ENCODE measurements at places on chromosomes 4 and X.

DNA sequence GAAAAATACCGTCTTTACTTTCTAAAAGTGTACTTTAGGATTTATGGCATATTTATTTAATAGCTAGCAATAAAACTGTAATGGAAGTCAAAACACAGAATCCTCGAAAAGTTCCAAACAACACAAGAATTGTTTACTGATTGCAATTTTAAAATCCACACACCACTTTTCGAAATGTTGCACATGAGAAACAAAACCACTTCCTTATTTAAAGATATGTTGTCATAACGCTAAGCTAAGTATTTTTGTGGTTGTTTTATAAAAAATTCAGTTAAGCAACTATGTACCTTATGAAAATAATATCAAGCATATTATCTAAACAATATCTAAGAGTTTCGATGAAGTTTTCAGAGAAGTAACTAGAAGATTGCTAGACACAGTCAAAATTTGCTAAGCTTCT is 344 bp downstream of the TMPRSS11D start:
- no peak for DNase-seq

GRCh38 chr4:154559494-154560418 is 3.1 kb upstream of the FGB start:
- DNase-seq: peak; percentile 75

GRCh38 chrX:132876523-132877338 is 81.7 kb downstream of the HS6ST2 start:
- peak; percentile 34 for DNase-seq

DNA sequence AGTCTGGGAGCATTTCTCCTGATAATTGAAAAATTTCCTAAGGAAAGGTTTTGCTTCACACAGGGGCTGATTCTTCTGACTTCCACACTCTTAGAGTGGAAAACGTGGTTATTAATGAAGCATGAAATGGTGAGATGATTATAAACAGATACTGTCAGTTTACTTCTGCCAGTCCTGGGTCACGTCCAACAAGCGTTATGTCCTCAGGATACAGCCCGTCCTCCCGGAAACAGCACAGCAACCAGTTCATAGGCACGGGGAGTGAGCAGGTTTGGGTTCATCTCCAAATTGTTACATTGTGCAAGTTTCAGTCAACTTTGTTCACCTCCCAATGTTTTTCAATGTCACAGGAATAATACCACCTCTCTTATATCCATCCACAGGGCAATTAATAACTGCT is 98.8 kb downstream of the NPNT start:
- DNase-seq: no peak

GRCh38 chr4:18582841-18583240 is 561.3 kb upstream of the LCORL start:
- no peak for DNase-seq

- no peak for DNase-seq
Observed at GRCh38 chrX:115234461-115234860, 565 bp upstream of the LRCH2 start.

- no peak for DNase-seq
Observed at GRCh38 chrX:46694549-46694948, 64.4 kb downstream of the SLC9A7 start.

- peak; percentile 44 for DNase-seq
Observed at GRCh38 chr4:4541040-4541631, 712 bp downstream of the STX18 start.

- DNase-seq: no peak
Observed at GRCh38 chrX:9730078-9730477, 35.6 kb downstream of the GPR143 start.

DNA sequence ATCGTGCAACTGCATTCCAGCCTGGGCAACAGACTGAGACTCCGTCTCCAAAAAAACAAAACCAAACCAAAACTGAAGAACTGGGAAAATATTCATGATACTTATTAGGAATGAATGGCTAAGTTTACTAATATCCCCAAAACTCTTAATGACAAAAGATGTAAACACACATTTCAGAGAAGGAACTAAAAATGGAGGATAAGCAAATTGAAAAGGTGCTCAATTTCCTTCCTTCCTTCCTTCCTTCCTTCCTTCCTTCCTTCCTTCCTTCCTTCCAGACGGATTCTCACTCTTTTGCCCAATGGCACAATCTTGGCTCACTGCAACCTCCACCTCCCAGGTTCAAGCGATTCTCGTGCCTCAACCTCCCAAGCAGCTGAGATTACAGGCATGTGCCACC is 44.4 kb upstream of the CDKN2AIP start:
- DNase-seq: no peak

DNA sequence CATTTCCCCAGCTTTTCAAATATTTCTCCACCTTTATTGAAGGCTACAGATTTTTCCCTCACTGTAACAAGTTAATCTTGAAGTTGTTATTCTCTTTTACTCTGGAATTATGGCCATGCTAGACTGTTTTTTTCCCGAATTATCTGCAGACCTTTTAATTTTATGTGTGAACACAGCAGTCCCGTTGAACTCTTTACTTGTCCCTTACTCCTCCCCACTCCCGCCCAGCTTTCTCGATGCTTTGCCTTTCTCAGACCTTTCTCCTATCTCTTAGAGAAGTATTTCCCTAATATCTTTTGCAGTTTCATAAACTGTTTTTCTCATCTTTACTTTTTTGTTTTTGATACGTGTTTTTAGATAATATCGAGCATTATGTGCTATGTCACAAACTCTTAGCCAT is 776 bp downstream of the CEP44 start:
- DNase-seq: no peak

DNA sequence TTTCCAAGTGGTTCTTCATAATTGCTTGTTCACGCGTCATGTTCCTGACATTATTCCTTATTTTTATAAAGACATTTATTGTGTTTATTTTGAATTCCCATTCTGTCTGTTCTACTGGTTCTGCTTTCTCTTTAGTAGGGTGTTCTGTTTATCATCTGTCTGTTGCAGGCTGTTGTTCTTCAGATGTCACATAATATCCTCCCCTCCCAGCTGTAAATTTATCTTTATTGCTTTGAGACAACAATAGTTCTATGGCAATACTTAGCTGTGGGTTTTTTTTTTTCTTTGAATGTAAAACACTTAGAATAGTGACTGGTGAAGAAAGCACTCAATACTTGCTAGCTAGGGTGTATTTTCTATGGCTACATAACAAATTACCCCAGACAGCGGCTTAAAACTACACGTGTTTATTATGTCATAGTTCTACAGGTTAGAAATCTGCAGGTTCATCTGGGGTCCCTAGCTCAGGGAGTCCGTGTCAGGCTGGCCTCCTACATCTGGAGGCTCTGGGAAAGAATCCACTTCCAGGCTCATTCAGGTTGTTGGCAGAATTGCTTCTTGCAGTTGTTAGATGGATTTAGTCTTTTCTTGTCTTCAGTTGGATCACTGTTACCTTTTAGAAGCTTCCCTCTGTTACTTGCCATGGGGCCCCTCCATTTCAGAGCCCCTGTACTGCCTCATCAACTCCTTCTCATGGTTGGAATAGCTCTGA is 63.4 kb upstream of the ENPEP start:
- DNase-seq: no peak

GRCh38 chr4:54556051-54556450 is 101.7 kb upstream of the KIT start:
- DNase-seq: no peak

DNA sequence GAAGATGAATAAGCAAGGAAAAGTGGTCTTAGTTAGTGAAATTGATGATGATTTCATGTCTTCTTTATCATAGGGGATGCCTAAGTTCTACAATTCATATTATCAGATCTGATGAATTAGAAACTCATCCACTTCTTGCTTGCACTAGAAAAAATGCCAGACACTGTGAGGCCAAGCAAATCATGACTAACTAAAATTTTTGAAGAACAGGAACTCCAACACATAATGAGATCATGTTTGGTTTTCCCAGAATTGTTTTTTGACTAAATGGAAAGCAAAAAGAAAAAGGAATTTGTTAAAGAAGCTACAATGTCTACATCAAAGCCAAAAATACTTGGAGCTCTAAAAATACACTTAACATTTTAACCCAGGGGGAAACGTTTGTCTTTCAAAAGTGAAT is 120.4 kb downstream of the ARSF start:
- DNase-seq: no peak

Data from astrocyte of the hippocampus (primary cell).